CD4-positive, alpha-beta memory T cell (primary cell): ENCODE measurements at places on chromosomes 3 and 15.

DNA sequence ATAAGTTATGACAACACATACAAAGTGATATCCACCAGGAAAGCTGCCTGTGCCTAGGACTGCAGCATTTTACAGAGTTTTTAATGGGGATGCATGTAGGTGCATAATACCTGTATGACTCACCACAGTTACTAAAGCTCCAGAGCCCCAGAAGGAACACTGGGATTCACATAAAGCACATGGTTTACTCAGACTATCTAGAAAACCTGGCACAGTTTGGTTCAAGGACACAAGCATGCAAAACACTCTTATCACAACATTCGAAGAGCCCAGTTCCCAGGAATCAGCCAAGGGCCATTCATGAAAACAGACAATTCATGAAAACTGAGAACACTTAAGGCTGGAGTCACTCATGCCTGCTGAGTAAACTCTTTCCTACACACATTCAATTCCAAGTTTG is 261.0 kb downstream of the PYDC2 start:
- H3K27ac ChIP-seq = no peak overlapping the region
- no peak overlapping the region for H3K4me3 ChIP-seq
- no peaks in the 10 kb centered on the region for H3K36me3 ChIP-seq
- no peak for DNase-seq
- H3K4me1 ChIP-seq = no peaks in the 10 kb centered on the region

GRCh38 chr3:115494826-115495225 is 128.5 kb upstream of the GAP43 start:
- no peak for DNase-seq
- H3K4me1 ChIP-seq = no peaks in the 10 kb centered on the region
- no peak overlapping the region for H3K4me3 ChIP-seq
- H3K27ac ChIP-seq = no peak overlapping the region
- H3K36me3 ChIP-seq = no peaks in the 10 kb centered on the region

- H3K4me1 ChIP-seq = no peaks in the 10 kb centered on the region
- no peaks in the 10 kb centered on the region for H3K27me3 ChIP-seq
- no peaks in the 10 kb centered on the region for H3K36me3 ChIP-seq
Observed at GRCh38 chr15:92599394-92599970, 56.1 kb downstream of the FAM174B start.

- H3K27me3 ChIP-seq = no peaks in the 10 kb centered on the region
- no peak overlapping the region for H3K27ac ChIP-seq
- peaks cover 40% of the 10 kb centered on the region for H3K36me3 ChIP-seq
Observed at GRCh38 chr3:47082519-47082918, 81.4 kb downstream of the SETD2 start.

- H3K4me1 ChIP-seq = no peaks in the 10 kb centered on the region
- H3K36me3 ChIP-seq = no peaks in the 10 kb centered on the region
- H3K27me3 ChIP-seq = no peaks in the 10 kb centered on the region
- H3K27ac ChIP-seq = no peak overlapping the region
- H3K4me3 ChIP-seq = no peak overlapping the region
Observed at GRCh38 chr3:51099794-51100535, 285.1 kb upstream of the MANF start.

GRCh38 chr15:89898614-89899294 is 5.0 kb upstream of the AP3S2 start:
- peak; percentile 61 for DNase-seq
- no peaks in the 10 kb centered on the region for H3K4me1 ChIP-seq
- no peak overlapping the region for H3K27ac ChIP-seq
- no peaks in the 10 kb centered on the region for H3K36me3 ChIP-seq
- H3K4me3 ChIP-seq = no peak overlapping the region
- H3K27me3 ChIP-seq = no peaks in the 10 kb centered on the region

DNA sequence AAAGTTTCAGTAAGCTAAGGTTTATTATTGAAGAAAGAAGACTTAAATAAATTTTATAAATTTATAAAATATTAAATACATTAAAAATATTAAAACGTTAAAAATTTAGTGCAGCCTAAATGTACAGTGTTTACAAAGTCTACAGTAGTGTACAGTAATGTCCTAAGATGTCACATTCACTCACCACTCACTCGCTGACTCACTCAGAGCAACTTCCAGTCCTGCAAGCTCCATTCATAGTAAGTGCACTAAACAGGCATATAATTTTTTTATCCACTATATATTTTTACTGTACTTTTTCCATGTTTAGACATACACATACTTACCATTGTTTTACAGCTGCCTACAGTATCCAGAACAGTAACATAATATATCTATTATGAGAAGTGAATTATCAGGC is 51.5 kb downstream of the TJP1 start:
- no peaks in the 10 kb centered on the region for H3K4me1 ChIP-seq
- DNase-seq = no peak
- H3K36me3 ChIP-seq = no peaks in the 10 kb centered on the region
- H3K27me3 ChIP-seq = no peaks in the 10 kb centered on the region

DNA sequence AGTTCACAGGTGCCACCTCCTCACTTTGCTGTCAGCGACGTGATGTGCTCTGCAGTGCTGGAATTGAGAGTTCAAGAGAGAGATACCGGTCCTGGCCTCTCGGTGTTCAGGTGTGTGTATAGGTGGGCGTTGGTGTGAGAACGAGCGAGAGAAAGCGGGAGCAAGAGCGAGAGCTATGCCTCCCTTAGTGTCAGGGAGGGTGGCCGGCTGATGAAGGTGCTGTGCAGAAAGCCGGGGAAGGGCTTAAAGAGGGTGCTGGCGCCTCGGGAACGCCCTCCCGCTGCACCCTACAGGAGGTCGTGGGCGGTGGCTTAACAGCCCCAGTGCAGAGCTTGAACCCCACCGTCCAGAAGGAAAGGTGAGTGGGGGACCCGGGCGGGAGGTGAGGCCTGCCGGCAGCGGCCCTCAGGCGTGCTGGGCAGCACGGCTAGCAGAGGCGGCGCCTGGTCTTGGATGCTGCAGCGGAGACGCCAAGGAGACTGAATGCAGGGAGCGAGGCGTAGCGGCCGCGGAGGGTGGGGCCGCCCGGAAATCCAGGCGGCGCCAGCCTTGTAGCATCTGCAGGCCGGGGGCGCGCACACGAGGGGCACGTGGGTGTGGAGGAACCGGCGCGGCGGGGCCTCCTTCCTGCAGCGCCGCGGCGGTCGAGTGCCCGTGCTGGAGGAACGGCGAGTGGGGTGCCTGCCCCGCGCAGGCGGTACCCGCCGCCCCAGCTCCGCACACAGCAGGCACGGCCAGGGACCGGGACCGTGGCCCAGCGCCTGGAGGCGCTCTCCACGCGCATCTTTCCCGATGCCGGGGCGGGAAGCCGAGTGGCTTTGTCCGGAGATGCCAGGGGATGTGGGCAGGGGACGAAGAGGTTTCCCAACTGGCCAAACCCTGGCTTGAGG is 246.8 kb upstream of the TOPAZ1 start:
- H3K4me3 ChIP-seq = peak overlapping the region; percentile 31
- H3K36me3 ChIP-seq = no peaks in the 10 kb centered on the region
- H3K27ac ChIP-seq = no peak overlapping the region

DNA sequence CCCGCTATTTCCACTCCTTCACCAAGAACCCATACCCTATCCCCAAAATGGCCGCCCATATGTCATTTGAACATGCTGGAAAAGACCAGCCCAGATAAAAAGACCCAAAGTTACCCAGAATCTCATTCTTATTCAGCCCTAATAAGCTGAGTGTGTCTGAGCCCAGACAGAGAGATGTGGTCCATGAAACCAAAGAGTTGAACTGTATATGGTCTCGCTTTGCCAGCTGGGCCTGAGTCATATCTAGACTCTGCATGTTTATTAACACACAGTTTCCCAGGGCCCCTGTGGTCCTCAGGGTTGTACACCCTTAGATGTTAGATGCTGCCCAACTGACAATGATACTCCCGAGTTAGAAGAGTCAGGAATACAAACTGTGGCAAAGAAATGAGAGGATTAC is 201.9 kb upstream of the STRIT1 start:
- no peak overlapping the region for H3K27ac ChIP-seq
- H3K36me3 ChIP-seq = no peaks in the 10 kb centered on the region
- H3K4me1 ChIP-seq = no peaks in the 10 kb centered on the region
- H3K27me3 ChIP-seq = no peaks in the 10 kb centered on the region
- no peak overlapping the region for H3K4me3 ChIP-seq
- no peak for DNase-seq

DNA sequence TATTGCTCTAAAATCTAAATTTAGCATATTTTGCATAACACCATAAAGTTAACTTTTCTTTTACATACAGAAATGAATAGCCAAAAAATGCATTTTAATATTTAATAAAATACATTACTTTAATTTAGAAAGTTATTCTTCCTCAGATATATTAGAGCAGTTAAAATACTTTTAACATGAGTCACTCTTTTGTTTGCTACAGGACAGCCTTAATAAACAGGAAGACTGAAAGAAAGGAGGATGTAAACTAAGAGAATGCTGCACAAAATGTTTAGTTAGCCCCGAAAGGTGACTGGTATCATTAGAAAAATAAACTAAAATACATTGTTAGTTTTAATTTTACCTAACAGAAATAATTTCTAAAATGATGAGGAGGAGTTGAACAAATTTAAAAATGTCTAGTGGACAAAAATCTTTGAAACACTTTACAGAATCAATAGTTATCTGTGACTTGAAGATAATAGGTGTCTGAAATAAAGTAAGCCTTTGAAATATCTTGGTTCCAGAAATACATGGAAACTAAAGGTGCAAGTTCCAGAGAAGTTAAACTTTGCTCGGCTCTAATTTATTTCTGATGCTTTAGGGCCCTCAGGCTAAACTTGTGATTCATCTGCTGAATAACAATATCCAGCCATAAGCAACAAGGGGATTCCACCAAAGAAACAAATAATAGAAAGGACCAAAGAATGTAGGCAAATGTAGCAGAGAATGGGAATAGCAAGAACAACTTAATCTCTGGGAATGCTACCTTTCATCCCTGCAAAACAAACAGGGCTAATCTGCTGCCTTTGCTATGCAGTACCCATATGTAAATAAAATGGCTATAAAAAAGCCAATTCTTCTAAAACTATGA is 138.3 kb upstream of the UBP1 start:
- H3K4me3 ChIP-seq = no peak overlapping the region
- H3K27me3 ChIP-seq = no peaks in the 10 kb centered on the region
- no peaks in the 10 kb centered on the region for H3K4me1 ChIP-seq

- H3K4me1 ChIP-seq = no peaks in the 10 kb centered on the region
- DNase-seq = no peak
- no peak overlapping the region for H3K27ac ChIP-seq
- H3K36me3 ChIP-seq = no peaks in the 10 kb centered on the region
Observed at GRCh38 chr15:70974004-70974832, 81.6 kb downstream of the LRRC49 start.

DNA sequence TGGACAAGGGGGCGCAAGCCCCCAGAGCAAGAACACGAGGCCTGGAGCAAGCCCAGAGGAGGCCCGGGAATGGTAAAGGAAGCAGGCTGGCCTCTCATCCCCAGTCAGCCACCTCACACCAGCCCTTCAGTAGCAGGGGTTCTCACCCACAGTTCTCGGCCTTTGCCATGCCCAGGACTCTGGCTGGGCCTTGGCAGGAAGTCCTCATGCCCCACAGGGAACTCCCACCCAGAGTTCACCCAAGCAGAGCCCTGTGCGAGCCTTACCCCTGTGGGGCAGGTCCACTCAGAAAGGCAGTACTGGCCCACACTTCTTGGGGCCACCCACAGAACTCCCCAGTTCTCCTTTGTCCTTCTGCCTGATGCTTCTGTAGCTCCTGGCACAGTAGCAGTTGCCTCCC is 30.3 kb downstream of the CYP11A1 start:
- H3K4me3 ChIP-seq = no peak overlapping the region
- H3K27ac ChIP-seq = no peak overlapping the region
- H3K36me3 ChIP-seq = no peaks in the 10 kb centered on the region
- H3K4me1 ChIP-seq = no peaks in the 10 kb centered on the region

DNA sequence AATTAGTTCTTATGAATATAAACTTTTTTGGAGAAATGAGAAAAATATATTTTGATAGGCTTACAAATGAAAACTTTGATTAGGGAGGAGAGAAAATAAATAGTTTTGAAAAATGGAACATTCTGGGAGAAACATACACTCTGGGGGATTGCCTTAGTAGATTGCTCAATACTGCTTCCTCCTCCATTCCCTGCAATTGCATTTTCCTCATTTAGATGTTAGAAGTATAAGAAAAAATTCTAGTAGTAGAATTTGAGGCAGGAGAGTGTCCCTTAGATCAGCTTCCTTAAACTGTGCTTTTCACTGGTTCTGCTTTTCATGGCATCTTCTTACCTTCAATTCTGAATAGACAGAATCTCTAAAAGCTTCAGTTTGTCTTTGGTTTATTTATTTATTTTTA is 46.2 kb upstream of the CTDSPL2 start:
- H3K27ac ChIP-seq = no peak overlapping the region
- H3K36me3 ChIP-seq = no peaks in the 10 kb centered on the region
- H3K4me3 ChIP-seq = no peak overlapping the region
- H3K27me3 ChIP-seq = no peaks in the 10 kb centered on the region
- no peak for DNase-seq

- no peak overlapping the region for H3K27ac ChIP-seq
- H3K36me3 ChIP-seq = no peaks in the 10 kb centered on the region
- no peak for DNase-seq
- H3K27me3 ChIP-seq = no peaks in the 10 kb centered on the region
- no peaks in the 10 kb centered on the region for H3K4me1 ChIP-seq
- no peak overlapping the region for H3K4me3 ChIP-seq
Observed at GRCh38 chr15:62899090-62899493, 143.5 kb upstream of the TPM1 start.

DNA sequence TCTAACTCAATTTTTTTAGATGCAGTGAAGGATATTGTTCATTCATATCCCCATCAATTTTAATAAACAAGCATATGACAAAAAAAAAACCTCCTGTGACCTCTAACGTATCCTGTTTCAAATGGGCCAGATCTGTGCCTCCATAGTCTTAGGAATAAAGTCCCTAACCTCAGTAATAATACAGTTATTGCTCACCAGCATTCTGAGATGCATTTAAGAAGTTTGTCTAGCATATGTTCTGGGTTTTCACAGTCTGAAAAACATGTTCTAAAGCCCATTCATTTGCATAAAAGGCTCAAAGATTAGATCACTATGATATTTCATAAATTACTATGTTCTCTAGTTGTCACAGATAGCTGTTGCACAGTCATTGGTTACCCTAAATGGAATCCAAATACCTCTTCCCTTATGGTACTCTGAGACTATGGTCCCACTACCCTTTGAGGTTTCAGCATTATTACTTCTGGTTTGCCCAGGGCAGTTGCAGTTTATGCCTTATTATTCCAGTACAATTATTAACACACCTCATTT is 190.1 kb downstream of the ZIC4 start:
- no peaks in the 10 kb centered on the region for H3K36me3 ChIP-seq
- no peaks in the 10 kb centered on the region for H3K4me1 ChIP-seq
- H3K27me3 ChIP-seq = no peaks in the 10 kb centered on the region
- DNase-seq = no peak
- no peak overlapping the region for H3K4me3 ChIP-seq

GRCh38 chr3:147987549-147987948 is 578.4 kb downstream of the ZIC1 start:
- H3K4me3 ChIP-seq = no peak overlapping the region
- no peak overlapping the region for H3K27ac ChIP-seq
- no peaks in the 10 kb centered on the region for H3K36me3 ChIP-seq
- no peaks in the 10 kb centered on the region for H3K27me3 ChIP-seq

DNA sequence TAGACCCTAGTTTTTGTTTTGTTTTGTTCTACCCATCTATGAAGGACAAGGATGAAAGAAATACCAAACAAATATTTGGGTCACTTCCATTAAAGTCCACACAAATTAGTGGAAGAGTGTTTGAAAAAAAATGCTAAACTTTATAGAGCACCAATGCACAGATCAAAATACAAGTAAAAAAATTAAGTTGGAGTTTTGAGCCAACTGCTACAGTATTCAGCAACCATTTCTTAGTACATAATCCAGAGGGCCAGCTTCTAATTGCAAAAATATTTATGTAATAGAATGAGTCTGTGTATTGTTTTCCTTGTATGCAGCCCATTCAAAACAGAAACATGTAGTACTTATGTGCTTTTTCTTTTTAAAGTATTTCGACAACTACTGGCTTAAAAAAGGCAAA is 121.1 kb downstream of the CBLB start:
- peak overlapping the region; percentile 13 for H3K27ac ChIP-seq
- DNase-seq = no peak
- no peaks in the 10 kb centered on the region for H3K27me3 ChIP-seq
- no peak overlapping the region for H3K4me3 ChIP-seq
